Hematopoietic multipotent progenitor cell treated with erythropoietin and hydrocortisone succinate and interleukin-3 and kit ligand, for 4 days (in vitro differentiated cells): ENCODE measurements at places on chromosomes 13 and 19.

GRCh38 chr13:108915095-108915633 is 285.8 kb downstream of the MYO16 start:
- DNase-seq, result peak; percentile 64

GRCh38 chr19:30225676-30226463 is 146.3 kb upstream of the ZNF536 start:
- DNase-seq, result no peak

GRCh38 chr13:29853131-29853530 is 2.7 kb upstream of the UBL3 start:
- DNase-seq, result no peak

GRCh38 chr13:95706356-95706755 is 29.4 kb downstream of the DNAJC3 start:
- DNase-seq, result no peak

- peak; percentile 13 for DNase-seq
Observed at GRCh38 chr13:39040206-39040605, 1.9 kb downstream of the NHLRC3 start.

GRCh38 chr13:20716951-20717350 is 13.5 kb downstream of the IL17D start:
- no peak for DNase-seq
